ENCODE measurements at places on chromosomes 5 and 9.

- H3K36me3 ChIP-seq = no peaks in the 10 kb centered on the region
- H3K4me3 ChIP-seq = no peak overlapping the region
- H3K4me1 ChIP-seq = no peaks in the 10 kb centered on the region
- no peaks in the 10 kb centered on the region for H3K27me3 ChIP-seq
These were observed 246.6 kb upstream of the IL12B start for GRCh38 chr5:159576902-159577301.

DNA sequence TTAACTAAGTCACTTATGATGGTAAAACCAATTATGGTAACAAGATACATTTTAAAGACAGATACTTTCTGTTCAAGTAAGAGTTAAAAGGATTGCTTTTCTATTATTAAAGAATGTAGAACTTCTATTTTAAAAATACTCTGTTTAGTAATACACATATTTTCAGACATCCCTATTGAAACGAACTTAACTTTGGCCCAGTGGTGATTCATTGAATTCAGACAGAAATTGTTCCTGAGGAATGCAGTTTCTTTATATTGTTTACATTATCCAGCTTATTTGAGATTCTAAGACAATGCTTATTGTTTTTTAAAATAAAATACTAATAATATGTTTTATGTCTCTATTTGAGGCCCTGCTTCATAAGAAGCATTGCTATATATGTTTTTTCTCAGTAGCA is 816.4 kb downstream of the SEMA5A start:
- no peaks in the 10 kb centered on the region for H3K36me3 ChIP-seq
- no peaks in the 10 kb centered on the region for H3K27me3 ChIP-seq
- no peak overlapping the region for H3K27ac ChIP-seq
- H3K4me1 ChIP-seq = no peaks in the 10 kb centered on the region

DNA sequence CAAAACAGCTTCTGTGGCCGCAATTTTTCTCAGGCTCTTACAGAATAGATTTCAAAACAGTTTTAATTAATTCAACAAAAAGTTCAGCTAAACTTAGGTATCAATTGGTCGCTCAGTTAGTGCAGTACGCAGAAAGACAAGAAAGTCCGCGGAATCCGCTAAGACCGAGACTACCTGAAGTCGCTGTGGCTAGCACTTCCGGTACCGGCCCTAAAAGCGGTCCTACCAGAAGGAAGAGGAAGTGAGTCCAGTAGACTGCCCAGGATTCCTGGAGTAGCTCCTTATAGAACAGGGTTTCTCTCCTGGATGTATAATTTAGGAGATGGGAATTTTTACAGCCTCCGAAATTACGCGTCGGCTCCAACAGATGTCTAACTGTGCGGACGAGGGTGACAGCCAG is 16.6 kb upstream of the PCDHB2 start:
- no peak for DNase-seq
- no peaks in the 10 kb centered on the region for H3K27me3 ChIP-seq
- H3K27ac ChIP-seq = no peak overlapping the region
- H3K4me1 ChIP-seq = no peaks in the 10 kb centered on the region

DNA sequence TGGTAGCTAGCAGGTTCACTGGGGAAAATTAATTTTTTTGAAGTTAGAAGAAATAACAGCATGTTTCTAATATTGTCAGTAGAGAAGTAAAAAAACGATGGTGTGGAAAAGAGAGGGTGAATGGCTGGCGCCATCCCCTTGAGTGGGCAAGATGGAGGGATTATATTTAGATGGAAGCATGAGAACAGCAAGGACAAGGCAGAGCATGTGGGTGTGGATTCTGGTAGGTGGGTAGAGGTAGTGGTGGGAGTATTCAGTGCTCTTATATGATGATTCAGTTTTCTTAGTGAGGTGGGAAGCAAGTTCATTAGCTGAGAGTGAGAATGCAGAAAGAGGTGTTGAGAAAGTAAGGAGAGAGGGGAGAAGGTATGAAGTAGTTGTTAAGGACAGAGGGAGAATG is 188.1 kb downstream of the GABRB2 start:
- no peaks in the 10 kb centered on the region for H3K4me1 ChIP-seq
- no peak overlapping the region for H3K4me3 ChIP-seq
- H3K27ac ChIP-seq = no peak overlapping the region

Measured in CD4-positive, alpha-beta memory T cell (primary cell).